Activated CD4-positive, alpha-beta T cell treated with anti-CD3 and anti-CD28 coated beads, Interleukin-2, amount 50 U/mL, for 16 hours (primary cell): ENCODE measurements at places on chromosomes 3 and 15.

DNA sequence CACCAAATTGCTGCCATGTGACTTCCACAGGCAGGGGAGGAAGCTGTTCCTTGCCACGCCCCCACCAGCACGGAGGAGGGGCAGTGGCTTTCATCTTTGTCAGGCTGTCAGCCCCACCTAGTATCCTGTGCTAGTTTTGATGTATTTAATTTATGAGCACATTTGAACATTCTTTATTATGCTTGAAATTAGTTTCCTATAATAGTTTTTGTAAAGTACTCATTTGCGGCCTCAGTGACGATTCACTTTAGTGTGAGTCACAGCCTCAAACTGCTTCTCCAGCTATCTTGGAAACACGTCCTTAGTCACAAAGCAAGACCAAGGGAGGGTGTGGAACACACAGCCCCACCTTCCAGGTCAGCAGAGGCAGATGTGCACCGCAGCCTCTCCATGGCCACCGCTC lies 239.9 kb upstream of the ATP10A start:
- DNase-seq: no peak

GRCh38 chr15:29432191-29433049 lies 162.8 kb upstream of the NSMCE3 start:
- DNase-seq: no peak

DNA sequence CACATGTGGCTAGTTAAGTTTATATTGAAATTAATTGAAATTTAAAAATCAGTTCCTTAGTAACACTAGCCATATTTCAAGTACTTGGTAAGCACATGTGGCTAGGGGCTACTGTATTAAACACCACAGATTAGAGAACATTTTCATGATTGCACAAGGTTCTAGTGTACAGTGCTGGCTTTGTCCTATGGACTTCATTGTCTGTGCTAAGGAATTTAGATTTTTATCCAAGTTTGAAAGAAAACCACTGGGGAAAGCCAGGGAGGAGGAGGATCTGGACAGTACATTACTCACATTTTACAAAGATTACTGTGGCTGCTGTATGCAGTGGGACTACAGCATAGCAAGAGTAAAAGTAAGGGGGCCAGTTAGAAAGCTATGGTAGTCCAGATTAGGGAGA lies 13.9 kb downstream of the STAC start:
- DNase-seq: no peak

DNA sequence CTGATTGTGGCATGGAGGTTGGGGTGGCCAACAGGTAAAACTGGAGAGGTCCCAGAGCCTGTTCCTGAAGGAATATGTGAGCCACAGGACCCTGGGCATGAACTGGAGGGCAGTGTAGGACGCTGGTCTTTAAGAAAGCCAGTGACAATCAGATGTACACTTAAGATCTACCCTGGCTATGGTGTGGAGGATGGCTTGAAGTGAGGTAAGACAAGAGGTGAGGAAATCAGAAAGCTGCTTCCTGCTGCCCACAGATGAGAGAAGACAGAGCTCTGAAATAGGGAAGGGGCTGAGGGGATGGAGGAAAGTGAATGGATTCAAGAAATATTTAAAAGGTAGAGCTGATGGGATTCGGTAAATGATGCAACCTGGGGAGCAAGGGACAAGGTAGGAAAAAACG lies 22.7 kb upstream of the KLHL6 start:
- no peak for DNase-seq

GRCh38 chr3:195893516-195893915 lies 14.8 kb downstream of the TNK2 start:
- DNase-seq: no peak

GRCh38 chr3:100339786-100340185 lies 5.2 kb downstream of the NIT2 start:
- DNase-seq: no peak

GRCh38 chr3:72351536-72351935 lies 496.7 kb downstream of the SHQ1 start:
- DNase-seq: no peak

- peak; percentile 39 for DNase-seq
Observed at GRCh38 chr15:98599909-98600691, 48.2 kb upstream of the IGF1R start.

GRCh38 chr3:140368223-140368811 lies 309.5 kb upstream of the TRIM42 start:
- no peak for DNase-seq

- DNase-seq: peak; percentile 75
Observed at GRCh38 chr15:38612159-38612863, 47.7 kb upstream of the RASGRP1 start.

DNA sequence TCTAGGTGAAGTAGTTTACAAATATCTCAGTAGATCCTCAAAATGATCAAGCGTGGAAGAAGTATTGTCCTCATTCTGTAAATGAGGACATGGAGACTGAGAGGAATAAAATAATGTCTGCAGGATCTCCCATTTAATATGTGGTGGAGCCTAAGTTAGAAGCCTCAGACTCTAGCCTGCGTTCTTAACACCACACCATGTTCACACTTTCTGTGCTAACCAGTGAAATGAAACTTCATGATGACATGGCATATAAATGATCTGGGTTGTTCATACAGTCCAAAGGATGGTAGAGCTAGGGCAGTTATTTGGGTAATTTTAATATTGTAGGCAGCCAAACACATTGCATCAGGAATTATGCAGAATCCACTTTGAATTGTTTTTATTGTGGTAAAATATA lies 25.1 kb upstream of the APH1B start:
- no peak for DNase-seq

- DNase-seq: peak; percentile 2
Observed at GRCh38 chr3:58082047-58082446, 73.8 kb downstream of the FLNB start.

GRCh38 chr3:130743354-130743753 lies 3.3 kb downstream of the PIK3R4 start:
- no peak for DNase-seq

DNA sequence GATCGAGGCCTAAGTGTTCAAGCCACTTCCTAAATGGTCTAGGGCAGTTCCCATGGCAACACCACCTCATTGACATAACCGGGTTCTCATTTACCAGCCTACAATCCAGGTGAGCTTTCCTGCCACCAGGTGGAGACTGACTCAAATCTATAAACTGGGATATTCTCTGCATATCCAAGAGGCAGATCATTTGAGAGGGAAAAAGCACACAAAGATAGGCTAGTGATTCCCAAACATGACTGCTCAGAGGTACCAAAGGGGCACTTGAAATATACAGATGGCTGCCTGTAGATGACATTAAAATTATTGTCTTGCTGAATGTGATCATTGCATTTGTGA lies 141.3 kb upstream of the PROK2 start:
- DNase-seq: peak; percentile 12

GRCh38 chr15:85336880-85337279 lies 43.5 kb upstream of the AKAP13 start:
- no peak for DNase-seq

GRCh38 chr3:50068134-50068533 lies 20.6 kb upstream of the RBM5 start:
- DNase-seq: no peak

- DNase-seq: no peak
Observed at GRCh38 chr15:42858540-42858939, 62.0 kb downstream of the TTBK2 start.

- peak; percentile 24 for DNase-seq
Observed at GRCh38 chr3:33636125-33636850, 81.8 kb downstream of the CLASP2 start.

DNA sequence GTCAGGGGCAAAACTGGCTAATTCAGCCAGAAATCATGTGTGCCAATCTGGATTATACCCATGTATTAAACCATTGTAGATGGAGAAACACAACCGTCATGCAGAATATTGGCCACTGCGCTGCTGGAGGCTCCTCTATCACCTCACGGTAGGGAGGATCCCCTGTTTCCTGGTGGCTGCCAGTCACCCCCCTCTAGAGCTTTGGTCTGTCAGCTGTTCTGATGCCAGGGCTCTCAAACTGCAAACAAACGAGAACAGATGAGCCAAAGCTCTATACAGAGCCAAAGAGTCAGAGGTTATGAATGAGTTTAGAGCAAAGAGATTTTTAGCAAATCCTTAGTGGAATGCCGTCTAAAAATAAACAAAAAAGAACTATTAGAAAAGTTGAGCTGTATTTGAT lies 62.5 kb downstream of the IL20RB start:
- DNase-seq: no peak

GRCh38 chr3:158111861-158112260 lies 2.0 kb downstream of the RSRC1 start:
- no peak for DNase-seq

- DNase-seq: no peak
Observed at GRCh38 chr3:32992310-32992686, 40.9 kb downstream of the CCR4 start.

DNA sequence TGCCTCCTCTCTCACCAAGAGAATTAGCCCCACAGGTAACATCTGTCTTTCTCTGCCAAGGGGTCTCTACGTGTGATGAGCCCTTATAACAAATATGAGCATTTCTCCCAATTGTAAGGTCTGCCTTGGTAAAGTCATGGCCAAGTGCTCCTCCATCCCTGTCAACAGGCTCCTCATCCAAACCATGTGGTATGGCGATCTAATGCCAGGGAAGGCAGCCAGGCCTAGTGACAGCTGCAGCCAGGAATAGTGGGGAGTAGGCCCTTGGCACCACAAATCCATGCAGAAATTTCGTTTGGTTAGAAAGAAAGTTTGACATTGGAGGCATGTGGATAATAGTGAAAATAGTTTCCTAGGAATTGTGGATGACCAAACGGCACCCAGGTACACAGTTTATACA lies 4.7 kb upstream of the LRTM1 start:
- DNase-seq: no peak

DNA sequence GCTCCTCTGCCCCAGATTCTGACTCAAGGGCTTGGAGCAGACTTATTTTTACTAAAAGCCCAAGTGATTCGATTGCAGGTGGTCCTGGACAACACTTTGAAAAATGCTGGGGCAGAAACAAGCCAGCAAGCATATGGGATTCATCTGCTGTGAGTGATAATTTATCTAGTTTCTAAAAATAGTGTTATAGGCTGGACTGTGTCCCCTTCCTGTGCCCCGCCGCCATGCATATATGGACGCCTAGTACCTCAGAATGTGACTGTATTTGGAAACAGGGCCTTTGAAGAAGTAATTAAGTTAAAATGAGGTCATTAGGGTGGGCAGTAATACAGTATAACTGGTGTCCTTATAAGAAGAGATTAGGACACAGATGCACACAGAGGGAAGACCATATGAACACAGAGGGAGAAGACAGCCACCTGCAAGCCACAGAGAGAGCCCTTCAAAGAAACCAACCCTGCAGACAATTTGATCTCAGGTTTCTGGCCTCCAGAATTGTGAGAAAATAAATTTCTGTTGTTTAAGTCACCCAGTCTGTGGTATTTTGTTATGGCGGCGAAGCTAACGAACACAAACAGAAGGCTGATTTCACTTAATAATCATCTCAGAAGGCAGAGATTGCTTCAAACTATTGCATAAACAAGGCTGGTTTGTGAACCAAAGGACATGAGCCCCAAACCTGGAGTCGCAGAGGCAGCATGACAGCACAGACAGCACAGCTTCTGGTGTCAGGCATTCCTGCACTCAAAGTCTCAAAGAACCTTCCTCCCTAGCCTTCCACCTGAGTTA lies 59.1 kb downstream of the CCNL1 start:
- DNase-seq: no peak
